ENCODE measurements at places on chromosomes 13 and 19.

- DNase-seq, result no peak
These were observed 24.1 kb upstream of the NDFIP2 start for GRCh38 chr13:79456656-79457365.

DNA sequence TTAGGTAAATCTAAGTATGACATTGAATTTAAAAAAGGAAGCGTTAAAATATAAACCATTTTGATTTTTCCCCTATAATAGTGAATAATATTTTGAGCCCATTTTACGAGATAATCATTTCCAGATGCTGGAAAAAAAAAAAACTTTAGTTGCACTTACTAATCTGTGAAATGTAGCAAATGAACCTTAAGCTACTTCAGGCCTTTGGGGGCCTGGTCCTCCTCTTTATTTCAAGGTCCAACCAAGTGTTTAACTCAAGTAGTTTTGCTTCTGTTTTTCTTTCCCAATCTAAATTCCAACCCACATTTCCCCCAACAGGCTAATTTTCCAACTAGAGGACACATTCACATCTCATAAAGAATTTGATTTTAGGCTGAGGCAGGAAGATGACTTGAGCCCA lies 101.2 kb downstream of the TNFRSF19 start:
- DNase-seq, result no peak

GRCh38 chr19:4018775-4019504 lies 11.4 kb downstream of the PIAS4 start:
- no peak for DNase-seq

- DNase-seq, result no peak
These were observed 194.2 kb upstream of the TSHZ3 start for GRCh38 chr19:31543456-31543855.

DNA sequence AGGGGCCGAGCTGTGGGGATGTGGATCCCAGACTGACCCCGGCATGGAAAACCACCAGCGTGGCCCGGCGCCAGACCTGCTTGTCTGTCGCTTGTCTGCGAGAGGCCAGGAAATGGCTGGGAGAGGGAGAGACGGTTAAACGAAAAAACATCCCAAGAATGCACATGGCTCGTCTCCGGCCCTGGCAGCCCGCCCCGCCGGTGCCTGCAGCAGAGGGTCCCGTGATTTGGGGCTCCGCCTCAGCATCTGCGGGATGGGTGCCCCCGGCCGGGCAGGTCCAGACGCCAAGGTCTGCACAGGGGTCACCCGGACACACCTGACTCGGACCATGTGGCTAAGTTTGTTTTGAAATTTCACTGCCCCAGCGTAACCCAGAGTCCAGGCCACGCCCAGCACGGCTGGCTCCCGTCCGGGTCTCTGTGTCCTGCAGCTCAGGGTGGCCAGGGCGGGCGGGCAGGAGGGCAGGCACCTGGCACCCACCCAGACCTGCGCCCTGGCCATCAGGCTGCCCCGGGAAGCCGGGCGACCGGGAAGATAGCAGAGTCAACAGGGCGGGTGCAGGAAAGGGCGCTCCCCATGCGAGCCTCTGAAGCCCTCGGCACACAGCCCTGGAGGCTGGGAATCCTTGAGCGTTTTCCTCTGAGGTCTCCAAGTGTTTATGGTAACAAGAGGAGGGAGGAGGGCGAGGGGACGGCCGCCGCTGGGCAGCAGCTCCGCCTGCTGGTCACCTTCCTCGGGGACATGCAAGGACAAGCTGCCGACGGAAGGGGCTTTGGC lies 103.2 kb downstream of the GADD45B start:
- DNase-seq, result peak; percentile 84

- no peak for DNase-seq
These were observed 37.5 kb downstream of the C13orf46 start for GRCh38 chr13:113936166-113936965.

GRCh38 chr19:20247016-20247683 lies 80.1 kb downstream of the ZNF486 start:
- peak; percentile 69 for DNase-seq

DNA sequence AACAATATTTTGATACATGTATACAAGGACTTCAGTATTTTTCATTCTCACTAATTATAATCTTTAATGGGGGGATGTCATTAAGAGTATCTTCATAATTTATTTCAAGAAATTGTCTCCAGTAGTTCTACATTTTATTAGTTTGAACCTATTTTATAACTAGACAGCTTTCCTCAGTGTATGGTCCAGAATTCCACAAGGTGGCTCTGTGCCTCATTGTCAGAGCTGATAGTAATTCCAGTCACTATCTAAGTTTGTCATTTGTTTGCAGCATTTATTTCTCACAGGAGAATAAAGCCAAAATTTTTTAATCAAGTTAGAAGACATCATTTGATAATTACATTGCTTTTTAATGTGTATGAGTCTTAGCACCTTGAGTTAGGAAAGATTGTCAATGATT lies 1633.0 kb upstream of the PCDH20 start:
- DNase-seq, result no peak

- no peak for DNase-seq
These were observed 47.9 kb upstream of the EPHX3 start for GRCh38 chr19:15280048-15280725.

GRCh38 chr19:5165697-5166019 lies 175.0 kb downstream of the PTPRS start:
- DNase-seq, result no peak

DNA sequence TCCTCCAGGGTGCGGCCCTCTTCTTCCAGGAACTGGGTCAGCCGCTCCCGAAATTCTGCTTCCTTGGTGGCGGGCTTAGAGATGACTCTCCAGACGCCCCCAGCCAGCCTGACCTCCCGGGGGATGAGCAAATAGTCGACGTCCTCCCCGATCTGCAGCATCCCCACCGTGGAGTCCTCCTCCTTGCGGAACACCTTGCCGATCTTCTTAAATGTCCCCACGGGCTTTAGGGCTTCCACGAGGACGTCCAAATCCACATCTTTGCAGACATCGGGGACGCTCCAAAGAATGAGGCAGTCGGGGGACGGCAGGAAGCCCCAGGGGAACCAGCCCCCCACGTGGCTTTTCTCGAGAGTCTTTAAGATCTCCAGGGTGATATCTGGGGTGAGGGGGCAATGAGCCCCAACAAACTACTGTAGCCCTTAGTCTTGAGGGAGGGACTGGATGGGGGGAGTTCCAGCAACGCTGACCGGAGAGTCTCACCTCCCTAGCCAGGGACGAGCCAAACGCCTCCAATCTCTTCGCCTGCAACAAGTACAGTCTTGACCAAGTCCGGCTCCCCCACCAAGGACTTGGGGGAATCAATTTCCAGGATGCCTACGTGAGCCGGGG lies 608 bp downstream of the CCDC8 start:
- DNase-seq, result no peak

GRCh38 chr19:8611877-8612806 lies 1.6 kb upstream of the ADAMTS10 start:
- DNase-seq, result no peak

- DNase-seq, result no peak
These were observed 15.6 kb downstream of the ATP1A3 start for GRCh38 chr19:41978470-41978869.

DNA sequence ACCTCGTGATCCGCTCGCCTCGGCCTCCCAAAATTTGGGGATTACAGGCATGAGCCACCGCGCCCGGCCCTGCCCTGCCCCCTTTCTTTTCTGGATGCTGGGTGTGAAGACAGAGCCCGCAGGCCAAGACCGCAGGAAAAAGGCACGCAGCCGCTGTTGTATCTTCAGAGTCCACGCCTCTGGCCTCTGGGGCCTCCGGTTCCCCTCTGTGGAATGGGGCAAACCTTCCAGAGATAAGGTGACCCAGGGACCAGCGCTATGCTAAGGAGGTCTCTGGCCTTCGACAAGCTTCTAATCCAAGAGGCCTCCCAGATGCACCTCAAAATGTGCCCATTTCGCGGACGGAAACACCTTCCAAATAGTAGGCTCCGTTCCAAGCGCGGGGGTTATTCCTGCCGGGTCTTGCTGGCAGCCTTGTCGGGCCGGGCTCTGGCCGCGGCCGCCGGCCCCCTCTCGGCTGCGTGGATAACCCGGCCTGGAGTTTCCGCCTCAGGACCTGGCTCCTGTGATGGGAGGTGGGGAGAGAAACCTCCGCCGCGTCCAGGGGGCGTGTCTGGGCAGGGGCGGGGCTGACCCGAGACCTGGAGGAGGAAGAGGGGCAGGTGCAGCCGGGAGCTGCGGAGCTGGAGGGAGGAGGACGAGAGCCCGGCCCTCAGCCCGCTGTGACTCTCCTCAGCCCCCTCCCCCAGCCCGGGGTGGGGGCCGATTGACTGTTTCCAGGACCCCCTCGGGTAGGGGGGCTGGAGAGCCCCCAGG lies 13.1 kb downstream of the TJP3 start:
- DNase-seq, result peak; percentile 96

DNA sequence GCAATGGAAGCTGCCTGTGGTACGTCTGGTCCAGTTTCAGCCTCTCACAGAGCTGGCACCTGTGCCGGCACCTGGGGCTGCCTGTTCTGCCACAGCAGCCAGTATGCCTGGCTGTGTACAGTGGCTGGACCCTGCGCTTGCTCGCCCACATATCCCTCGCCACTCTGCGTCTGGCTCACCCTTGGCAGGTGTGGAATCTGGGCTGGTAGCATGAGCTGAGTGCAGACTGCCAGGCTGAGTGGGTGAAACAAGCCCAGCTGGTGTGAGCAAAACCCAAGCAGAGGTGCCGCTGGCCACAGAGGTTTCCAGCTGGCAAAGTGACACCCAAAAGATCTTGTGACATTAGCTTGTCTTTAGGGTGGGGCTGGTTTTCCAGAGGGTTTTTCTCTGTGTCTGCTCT lies 80.7 kb downstream of the ING1 start:
- no peak for DNase-seq

- no peak for DNase-seq
These were observed 217.8 kb downstream of the LHFPL6 start for GRCh38 chr13:39385154-39385553.

DNA sequence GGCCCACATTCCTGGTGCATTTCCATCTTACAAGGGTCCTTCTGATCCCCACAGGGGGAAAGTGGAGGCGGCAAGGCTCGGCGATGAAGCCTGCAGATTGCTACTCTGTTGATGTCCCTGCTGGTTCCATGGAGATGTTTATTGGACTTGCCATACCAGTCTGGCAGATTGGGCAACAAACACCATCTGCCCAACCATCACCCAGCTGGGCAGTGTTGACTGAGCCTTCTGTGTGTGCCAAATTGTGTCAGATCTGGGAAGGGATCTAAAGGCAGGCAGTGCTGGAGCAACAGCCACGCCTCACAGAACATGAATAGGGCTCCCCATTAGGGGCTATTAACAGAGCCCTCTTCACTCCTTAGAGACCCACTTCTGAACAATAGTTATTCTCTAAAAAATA lies 35.0 kb downstream of the FLT1 start:
- no peak for DNase-seq

DNA sequence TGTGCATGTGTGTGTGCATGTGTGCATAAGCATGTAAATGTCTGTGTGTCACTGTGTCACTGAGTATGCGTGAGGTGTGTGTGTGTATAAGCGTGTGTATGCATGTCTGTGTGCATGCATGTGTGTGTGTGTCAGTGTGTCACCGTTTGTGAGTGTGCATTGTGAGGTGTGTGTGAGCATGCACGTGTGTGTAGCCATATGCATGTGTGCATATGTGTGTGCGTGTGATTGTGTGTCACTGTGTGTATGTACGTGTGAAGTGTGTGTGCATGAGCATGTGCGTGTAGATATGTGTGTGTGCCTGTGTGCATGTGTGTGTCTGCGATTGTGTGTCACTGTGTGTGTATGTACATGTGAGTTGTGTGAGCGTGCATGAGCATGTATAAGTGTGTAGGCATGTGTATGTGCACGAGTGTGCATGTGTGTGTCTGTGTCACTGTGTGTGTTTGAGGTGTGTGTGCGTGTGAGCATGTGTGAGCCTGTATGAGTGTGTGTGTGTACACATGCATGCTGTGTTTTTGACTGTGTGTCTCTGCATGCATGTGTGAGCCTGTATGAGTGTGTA lies 144.5 kb downstream of the NALCN start:
- DNase-seq, result no peak

- DNase-seq, result no peak
These were observed 47.0 kb downstream of the SMIM24 start for GRCh38 chr19:3433313-3433712.

- no peak for DNase-seq
These were observed 170.0 kb downstream of the TNFSF13B start for GRCh38 chr13:108439556-108439955.

DNA sequence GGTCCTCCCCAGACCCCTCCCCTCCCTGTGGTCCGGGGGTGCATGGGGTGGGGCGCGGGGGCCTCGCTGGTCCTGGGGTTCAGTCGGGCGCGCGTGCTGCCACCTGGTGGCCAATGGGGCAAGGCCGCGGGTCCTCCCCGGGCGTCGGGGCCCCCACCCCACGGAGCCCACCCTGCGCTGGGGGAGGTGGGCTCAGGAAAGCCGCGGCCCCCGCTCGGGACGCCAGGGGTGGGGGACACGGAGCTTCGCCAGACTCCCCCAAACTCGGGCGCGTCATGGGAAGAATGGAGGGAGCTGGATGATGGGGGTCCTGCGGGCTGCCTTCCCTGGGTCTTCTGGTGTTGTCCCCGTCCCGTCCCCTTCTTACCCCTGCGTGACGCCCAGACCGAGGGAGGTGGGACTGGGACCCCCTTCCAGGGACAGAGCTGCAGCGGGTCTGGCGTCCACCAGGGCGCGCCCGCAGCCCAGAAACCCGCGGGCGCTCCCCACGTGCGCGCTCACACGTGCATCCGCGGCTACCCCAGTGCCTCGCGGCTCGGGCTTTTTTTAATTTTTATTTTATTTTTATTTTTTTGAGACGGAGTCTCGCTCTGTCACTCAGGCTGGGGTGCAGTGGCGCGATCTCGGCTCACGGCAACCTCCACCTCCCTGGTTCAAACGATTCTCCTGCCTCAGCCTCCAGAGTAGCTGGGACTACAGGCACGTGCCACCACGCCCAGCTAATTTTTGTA lies 19.8 kb upstream of the TCF3 start:
- peak; percentile 86 for DNase-seq

- peak; percentile 93 for DNase-seq
These were observed 5.7 kb upstream of the NFIC start for GRCh38 chr19:3360421-3361383.

GRCh38 chr19:46784262-46785053 lies 3.9 kb downstream of the SLC1A5 start:
- DNase-seq, result peak; percentile 90

GRCh38 chr19:17953869-17954268 lies 13.0 kb upstream of the KCNN1 start:
- no peak for DNase-seq
